ENCODE measurements at places on chromosomes 1 and 21.

- no peak for DNase-seq
Measured at GRCh38 chr1:87108814-87109411, 194.5 kb downstream of the HS2ST1 start.

GRCh38 chr1:44316231-44316759 lies 38.8 kb downstream of the ERI3 start:
- no peak for DNase-seq

GRCh38 chr1:213507472-213508223 lies 456.6 kb downstream of the RPS6KC1 start:
- no peak for DNase-seq

DNA sequence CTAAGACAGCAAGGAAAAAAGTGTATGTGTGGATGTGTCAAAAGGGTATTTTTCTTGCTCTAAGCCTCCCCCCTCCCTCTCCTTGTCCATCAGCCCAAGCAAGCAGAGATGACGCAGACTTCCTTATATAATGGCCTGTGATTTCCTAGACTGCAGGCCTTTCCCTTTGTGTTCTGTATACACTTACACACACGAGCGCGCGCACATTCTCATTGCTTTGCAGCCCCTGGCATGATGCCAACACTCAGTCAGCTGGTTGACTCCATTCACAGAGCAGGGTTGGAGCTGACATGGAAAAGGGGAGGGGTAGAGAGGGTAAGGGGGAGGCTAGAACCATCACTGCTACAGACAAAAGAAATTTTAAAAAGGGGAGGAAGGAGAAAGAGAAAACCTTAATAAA lies 41.8 kb downstream of the GATAD2B start:
- DNase-seq: no peak
